ENCODE measurements at places on chromosomes 16 and 17.

DNA sequence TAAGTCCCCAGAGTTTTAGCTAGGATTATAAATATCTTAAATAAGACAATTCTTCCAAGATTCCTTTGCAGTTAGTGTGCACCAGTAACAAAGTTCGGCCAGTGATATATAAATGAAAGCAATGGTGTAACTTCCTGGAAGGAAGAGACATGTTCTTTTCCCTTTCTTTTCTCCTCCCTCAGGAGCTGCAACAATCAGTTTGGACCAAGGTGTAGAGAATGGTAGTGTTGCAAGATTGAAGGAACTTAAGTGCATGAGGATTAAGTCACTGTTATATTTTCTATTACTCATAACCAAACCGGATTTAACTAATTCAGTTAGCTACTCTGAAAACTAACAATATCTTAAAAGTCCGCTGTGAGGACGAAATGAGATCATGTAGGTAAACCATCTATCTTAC lies 68.9 kb upstream of the KCNJ16 start:
- no peak for DNase-seq

- DNase-seq, result no peak
These were observed 93.1 kb downstream of the ABCC12 start for GRCh38 chr16:48062681-48063080.

GRCh38 chr17:38864636-38865398 lies 5.0 kb upstream of the LASP1 start:
- peak; percentile 82 for DNase-seq

- no peak for DNase-seq
These were observed 17.0 kb upstream of the ANKFN1 start for GRCh38 chr17:56136301-56136700.

DNA sequence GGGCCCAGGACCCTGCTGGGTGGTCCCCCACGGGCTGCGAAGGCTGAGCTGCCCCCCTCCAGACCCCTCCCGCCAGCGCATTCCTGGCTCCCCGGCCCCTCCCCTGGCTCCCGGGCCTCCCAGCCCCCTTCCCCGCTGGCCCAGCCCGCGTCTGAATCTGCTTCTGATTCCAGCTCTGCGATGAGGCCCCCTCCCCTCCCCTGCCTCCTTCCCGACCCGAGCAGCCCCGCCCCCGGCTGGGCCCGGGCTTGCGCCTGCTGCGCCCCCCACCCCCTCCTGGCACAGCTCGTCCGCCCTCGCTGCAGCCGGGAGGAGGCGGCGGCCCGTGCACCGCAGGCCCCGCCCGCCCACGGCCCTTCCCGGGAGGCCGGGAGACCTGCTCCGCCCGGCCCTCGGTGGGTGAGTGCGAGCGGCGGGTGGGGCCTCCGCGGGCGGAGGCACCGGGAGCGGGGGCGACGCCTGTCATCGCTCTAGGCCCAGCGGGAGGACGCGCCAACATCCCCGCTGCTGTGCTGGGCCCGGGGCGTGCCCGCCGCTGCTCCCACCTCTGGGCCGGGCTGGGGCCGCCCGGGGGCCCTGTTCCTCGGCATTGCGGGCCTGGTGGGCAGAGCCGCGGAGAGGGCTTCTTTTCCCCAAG lies at the start of gene NTN3:
Gene NTN3, plus strand, starts transcription at position 282 of the 637 bp plus-strand sequence. CDS start 405 bp downstream, outside the sequence.
- DNase-seq, result peak; percentile 76

DNA sequence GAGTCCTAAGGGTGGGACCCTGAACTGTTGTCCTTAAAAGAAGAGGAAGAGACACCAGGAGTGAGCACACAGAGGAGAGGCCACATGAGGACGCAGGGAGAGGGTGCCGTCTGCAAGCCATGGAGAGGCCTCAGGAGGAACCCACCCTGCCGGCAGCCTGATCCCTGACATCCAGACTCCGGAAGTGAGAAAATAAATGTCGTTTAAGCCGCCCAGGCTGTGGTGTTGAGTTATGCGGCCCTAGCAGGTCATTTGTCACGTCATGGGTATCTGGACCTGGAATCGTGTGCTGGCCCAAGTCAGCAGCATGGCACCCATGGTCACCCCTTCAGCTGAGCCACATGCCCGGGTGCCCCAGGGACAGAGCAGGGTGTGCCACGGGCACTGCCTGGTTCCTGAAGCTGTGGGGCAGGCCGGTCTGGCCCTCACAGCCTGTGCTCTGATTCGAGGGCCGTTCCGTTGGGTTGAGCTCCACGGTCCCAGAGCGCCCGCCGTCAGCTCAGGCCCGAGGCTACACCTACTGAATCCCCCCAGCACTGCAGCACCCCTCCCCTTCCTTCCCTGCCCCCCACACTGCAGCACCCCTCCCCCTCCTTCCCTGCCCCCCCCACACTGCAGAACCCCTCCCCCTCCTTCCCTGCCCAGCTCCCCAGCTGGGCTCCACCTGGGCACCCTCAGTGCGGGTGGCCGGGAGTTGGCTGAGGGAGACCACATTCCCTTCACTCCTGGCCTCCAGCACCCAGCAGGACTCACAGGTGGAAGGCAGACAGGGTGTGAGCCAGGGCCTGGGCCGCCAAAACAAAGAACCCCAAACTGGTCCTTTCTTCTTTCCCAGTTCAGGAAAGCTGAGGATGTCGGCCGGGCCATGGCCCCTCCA lies 2.7 kb upstream of the CCDC57 start:
- DNase-seq, result peak; percentile 65

DNA sequence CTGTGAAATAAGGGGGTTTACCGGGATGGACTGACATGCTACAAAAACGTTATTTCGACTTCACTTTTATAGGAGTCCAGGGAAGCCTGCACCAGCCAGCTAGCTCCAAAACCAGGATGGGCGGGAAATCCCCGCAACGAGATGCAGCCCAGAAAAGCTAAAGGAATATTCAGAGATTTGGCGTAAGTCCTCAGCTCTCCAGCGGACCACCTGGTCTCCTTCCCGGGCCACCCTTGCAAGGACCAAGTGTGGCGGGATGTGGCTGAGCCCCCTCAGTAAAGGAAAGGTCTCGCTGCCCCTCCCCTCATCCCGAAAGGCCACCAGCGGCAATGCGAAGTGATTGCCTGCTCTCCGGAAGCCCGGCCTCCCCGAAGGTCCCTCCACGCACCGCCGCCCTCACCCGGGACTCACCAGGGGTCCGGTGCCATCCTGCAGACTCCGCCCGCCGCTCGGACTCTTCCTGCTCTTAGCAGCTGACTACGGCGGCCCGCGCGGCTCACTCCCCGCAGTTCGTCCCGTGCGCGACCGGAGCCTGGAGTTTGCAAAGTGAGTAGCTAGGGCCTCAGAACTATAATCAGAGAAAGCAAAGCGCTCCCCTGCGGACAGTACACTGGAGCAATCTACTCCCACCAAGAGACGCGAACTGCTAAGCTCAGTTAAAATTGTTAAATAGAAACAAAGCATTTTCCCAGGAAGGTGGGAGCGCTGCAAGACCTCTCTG lies at the start of gene STX8:
Gene STX8, minus strand, starts transcription at position 440 of the 721 bp plus-strand sequence. Its CDS starts 12 bp downstream, at position 428.
- peak; percentile 99 for DNase-seq

- peak; percentile 63 for DNase-seq
These were observed 6.8 kb upstream of the ADCY7 start for GRCh38 chr16:50259334-50260205.

GRCh38 chr17:80683625-80684104 lies 139.0 kb downstream of the RPTOR start:
- DNase-seq, result no peak

GRCh38 chr16:25823891-25824290 lies 132.1 kb downstream of the HS3ST4 start:
- no peak for DNase-seq

- no peak for DNase-seq
These were observed 259.2 kb downstream of the CBLN1 start for GRCh38 chr16:49022351-49022963.

DNA sequence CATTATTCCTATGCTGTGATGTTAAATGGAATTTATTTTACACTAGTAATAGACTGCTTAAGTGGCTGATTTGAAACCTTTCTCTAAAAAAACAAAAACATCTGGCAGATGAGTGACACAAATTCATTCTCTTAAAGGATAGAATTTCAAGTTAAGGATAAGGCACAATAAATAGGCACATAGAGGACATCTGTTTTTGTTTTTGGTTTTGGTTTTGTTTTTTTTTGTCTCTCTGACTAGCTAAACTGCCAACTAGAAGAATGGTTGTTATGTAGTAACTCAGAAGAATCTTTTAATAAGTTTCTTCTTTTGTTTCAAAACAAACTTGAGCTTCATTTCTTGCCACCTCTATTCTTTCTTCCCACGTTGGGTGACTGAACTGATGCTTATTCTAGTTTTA lies 5.1 kb upstream of the VPS4A start:
- no peak for DNase-seq

DNA sequence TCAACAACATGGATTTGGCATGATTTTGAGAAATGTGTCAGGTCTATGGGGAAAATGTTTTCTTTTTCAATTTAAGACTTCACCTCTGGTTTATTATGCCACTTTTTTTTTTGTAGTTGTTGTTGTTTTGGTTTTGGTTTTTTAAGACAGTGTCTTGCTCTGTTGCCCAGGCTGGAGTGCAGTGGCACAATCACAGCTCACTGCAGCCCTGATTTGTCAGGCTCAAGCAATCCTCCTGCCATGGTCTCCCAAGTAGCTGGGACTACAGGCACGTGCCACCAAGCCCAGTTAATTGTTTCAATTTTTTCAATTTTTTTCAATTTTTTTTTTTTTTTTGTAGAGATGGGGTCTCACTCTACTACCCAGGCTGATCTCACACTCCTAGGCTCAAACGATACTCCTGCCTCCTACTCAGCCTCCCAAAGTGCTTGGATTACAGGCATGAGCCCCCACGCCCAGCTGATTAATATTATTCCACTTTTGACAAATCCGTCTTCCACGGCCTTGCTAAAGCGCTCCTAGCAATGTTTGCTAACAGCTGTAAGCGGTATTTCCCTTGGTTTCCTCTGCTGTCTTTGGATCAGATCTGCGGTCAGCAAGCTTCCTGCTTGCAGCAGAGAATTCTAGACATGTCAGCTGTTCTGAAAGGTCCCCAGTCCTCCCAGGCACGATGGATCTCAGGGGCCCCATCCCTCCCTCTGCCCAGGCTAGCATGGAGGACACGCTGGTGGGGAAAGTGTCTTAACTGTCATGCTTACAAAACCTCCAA lies 7.0 kb upstream of the MILR1 start:
- DNase-seq, result no peak

DNA sequence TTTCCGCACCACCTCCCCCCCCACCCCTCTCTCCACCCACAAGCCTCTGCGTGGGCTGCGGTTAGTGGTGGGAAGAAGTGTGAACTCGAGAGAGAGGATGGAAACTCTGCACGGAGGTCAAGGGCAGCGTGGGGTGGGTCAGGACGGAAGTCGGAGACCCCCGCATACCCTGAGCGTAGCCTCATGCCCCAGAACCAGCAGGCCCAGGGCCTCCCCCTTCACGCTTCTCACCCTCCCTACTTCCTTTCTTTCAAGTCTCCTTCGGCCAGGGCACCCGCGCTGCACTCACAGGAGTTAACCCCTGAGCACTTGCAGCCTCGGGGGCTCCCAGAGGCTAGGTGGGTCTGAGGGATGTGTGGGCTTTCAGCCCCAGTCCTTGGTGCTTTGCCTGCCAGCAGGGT lies 9.2 kb downstream of the TBKBP1 start:
- no peak for DNase-seq

DNA sequence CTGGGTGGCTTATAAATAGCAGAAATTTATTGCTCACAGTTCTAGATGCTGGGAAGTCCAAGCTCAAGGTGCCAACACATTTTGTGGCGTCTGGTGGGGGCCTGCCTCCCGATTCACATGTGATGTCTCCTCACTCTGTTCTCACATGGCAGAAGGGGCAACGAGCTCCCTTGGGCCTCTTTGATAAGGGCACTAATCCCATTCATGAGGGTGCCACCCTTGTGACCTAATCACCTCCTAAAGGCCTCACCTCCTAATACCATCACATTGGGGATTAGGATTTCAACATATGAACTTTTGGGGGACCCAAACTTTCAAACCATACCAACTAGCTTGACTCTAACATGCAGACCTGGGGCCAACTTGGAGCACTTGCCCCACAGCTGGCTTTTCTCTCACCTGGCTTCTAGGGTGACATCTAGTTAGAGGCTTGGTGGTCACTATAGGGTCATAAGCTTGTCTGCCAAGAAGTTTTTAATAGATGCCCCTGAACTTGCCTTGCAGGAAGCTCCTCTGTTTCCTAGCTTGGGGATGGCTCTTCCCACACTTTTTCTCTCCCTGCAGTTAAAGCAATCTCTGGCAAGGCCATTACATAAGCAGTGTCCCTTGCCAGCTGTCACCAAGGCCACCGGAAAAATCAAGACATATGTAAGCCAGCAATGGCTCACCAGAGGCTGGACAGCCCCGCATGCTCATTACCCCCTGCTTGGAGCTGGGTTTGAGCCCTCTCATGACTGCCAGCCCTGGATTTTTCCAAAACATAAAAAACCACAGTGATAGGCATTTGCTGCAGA lies 8.4 kb upstream of the MED9 start:
- DNase-seq, result no peak

DNA sequence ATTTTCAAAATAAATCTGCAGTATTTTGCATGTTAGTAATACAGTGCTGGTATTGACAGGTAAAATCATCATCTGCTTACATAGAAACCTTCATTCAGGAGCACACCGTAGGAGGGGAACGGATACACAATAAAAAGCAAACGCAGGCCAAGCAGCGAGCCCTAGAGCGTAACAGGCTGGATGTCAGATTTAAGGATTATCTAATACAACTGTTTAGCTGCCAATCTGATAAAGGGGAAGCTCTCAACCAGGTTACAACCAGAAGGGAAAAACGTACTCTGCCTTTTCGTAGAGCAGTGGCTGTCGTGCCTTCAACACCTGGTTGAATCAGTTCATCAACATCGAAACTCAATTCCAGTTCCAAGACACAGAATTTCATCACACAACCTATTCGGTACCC lies 16.4 kb upstream of the CUEDC1 start:
- peak; percentile 36 for DNase-seq

DNA sequence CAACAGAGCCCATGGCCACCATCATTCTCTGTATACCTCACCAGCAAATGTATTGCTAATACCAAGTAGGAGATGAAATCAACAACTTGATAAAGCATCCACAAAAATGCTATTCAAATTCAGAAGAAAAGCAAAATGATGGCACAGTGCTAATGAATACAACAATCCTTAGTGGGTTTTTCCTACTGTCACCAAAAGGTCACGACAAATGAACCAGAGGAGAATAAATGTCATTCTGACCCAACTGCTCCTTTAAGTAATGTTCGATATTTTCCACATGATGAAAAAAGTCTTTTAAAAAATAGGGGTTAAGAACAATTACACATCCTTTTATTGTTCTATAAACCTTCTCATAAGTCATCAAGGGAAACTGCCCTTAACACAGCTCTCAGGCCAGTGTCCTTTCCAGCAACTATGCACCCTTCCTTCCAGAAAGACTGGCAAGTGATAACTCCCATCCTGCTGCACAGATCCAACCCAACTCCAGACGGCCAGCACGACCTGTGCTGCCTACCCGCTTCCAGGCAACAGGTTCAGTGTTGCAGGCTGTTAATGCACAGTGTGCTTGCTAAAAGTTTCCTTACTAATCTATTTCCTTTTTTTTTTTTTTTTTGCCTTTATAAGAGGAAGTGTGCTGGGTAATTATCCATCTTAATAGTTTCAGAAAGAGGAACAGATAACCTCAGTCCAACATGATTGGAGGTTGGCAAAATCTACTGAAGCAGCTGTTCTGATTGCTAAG lies 15.4 kb downstream of the FBXO31 start:
- no peak for DNase-seq
